ENCODE measurements at places on chromosomes 1 and 21.

- DNase-seq = no peak
Observed at GRCh38 chr1:113416496-113416895, 26.2 kb downstream of the MAGI3 start.

DNA sequence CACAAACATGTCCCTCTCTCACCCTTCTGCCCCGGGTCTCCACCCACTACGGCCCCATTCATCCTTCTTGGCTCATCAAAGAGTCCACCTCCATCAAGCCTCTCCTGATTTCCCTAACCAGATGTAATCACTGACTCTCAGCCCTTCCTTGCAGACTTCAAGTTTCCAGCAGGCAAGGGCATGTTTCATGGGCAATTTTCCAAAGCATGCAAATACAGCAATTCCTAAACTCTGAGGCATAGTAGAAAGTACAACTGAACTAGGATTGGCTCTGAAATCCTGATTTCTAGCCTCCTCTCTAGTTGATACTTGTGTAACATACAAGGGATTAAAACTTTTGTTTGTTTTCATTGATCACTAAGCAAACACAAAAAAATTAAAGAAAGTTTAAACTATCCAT is 109.1 kb upstream of the GADD45A start:
- no peak for DNase-seq

DNA sequence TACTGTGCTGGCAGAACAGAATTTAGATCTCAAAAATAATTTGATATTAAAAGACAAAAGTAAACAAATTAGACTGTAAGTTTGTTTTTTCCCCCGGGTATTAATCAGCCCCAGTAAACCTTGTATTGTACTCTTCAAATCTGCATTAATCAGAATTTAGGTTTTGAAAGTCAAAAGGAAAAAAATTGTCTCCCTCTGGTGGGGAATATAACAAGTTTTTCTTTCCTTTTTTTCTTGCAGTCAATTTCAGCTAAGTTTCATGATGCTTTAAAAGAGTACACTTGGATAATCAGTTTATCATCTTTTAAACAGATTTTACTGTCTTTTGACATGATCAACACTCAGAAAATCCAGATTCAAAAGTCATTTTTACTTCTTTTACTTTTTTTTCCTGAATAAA is 134.5 kb upstream of the PKN2 start:
- DNase-seq = no peak

GRCh38 chr1:85484264-85484663 is 19.3 kb upstream of the DDAH1 start:
- no peak for DNase-seq

DNA sequence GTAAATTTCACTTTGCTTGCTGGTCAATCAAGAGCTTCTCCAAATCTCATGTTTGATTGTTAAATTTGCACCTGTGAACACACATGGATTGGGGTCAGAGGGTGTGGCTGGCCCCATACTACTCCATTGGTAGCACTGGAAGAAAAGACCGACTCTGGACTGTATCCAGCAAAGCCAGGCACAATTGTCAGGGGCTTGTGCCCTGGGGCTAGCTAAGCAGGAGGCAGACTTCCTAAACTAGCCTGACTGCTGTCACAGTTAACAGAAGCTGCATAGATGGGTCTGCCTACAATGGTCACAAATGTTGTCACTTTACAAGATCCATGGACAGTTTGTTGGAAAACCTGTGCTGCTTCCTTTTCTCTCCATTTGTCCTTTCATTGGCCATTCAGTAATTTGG is 421.0 kb downstream of the DSCAM start:
- DNase-seq = no peak

GRCh38 chr1:42689912-42690311 is 7.7 kb downstream of the YBX1 start:
- no peak for DNase-seq

DNA sequence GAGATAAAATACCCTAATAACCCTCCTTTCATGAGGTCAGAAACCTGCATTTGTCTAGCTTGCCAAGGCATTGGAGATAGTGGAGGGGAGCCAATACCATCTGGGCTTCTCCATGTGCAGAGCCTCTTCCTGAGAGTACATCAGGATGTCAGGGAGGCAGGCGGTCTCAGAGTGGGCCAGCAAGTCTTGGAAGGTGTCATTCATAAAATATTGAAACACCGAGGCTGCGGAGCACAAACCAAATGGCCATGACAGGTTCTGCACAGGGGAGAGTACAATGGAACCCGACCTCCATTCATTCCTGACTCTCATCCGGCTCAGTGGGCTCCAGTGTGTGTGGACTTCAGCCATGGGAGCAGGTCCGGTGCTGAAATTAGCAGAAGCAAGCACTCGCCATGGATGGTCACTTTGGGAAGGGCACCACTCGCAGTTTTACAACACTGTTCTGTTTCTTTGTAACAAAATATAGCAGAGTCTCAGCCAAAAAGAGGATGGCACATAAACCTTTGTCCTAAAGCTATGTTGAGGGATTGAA is 446.6 kb downstream of the SIPA1L2 start:
- DNase-seq = no peak

GRCh38 chr1:112057736-112058135 is 68.3 kb upstream of the KCND3 start:
- no peak for DNase-seq

DNA sequence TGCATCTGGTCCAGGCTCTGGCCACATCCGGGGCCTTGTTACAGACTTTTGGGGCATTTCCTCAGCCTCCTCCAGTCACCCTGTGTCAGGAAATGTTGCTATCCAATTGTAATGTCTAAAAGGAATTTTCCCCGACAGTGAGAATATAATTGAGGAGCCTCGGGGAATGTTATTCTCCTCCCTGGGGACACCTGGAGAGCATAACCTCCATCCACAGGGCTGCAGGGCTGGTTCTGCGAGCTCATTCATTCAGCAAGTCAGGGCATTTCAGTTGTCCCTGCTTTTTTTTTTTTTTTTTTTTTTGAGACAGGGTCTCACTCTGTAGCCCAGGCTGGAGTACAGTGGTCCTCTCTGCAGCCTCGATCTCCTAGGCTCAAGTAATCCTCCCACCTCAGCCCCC is 72.6 kb downstream of the MDM4 start:
- DNase-seq = no peak

DNA sequence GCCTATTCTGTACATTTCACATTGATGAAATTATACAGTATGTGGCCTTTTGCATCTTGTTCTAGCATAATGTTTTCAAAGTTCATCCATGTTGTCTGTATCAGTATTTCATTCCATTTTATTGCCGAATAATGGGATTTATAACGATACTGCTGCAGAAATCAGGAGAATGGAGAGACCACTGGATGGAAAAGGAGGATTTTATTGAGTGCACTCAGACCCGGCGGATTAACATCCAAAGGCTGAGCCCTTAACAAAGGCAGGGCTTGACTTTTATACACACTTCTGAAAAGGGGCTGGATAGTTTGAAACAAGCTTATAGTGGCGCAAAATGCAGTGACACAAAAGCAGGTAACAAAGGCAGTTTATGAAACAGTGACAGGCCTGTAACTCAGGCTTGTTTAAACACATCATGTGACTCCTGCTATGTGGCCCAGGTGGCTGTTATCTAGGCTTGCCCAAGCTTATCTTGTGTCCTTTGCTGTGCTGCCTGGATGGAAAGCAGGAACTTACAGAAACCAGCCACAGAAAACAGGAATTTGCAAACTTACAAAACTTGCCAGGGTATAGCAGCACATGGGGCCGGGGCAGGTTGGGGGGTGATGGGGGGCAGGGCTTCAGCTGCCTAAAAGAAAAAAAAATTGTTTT is 32.8 kb upstream of the KCNJ15 start:
- DNase-seq = no peak

- DNase-seq = no peak
Observed at GRCh38 chr1:225517697-225518096, 89.9 kb upstream of the LBR start.

DNA sequence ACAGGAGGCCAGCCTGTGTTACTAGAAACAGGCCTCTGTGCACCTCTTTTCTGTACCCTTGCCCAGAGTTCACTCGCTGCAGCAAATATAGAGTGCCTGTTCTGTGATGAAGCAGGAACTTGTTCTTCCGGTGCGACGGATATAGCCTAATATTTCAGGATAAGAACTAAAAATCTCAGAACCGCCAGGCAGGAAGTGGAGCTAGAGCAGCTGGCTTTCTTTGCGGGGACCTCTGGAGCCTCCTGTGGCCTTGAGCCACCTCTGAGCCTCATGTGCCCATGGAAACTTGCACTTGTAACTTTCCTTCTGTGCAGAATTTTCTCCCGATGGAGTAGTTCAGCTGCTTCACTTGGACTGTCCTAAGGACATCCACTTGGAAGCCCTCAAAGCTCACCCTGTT is 44.5 kb upstream of the VAMP3 start:
- no peak for DNase-seq

GRCh38 chr1:63731117-63732043 is 42.4 kb upstream of the ROR1 start:
- DNase-seq = no peak

Measured in ascending aorta (tissue), 2 donors.